ENCODE measurements at places on chromosomes 6 and 20.
A peak's percentile ranks its signal among the peaks of the same experiment; 100 is the strongest.

DNA sequence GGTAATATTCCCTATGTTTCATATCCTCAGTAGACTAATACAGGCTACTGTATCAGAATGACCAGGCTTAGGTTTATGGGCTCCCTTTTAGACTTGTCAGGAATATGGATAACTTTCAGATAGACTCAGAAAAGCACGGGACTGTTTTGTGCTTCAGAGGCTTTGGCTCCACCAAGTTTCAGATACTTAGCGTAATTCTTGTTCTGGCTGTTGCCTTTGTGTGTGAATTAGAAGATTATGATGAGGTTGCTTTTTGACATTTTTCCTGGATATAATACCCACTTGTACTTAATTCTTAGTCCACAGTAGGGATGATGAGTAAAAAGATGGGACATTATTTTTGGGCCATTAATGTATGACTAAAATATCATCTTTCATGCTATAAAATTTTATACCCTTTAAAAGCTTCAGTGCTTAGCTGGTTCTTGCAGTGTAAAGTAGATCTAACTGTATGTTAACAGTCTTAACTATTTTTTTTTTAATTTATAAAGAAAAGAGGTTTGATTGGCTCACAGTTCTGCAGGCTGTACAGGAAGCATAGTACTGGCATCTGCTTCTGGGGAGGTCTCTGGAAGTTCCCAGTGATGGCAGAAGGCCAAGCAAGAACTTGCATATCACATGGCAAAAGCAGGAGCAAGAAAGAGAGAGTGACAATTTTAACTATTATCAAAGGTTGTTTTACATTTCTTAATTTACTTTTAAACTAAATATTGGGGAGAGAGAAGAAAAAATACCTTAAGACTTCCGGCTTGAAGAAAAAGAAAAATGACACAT lies 120.7 kb downstream of the ZFAND3 start:
- no peak for DNase-seq

GRCh38 chr6:122081921-122082320 lies 317.5 kb upstream of the HSF2 start:
- no peak for DNase-seq

GRCh38 chr20:36582821-36583220 lies 9.4 kb downstream of the TGIF2 start:
- DNase-seq: no peak

GRCh38 chr6:51926125-51926524 lies 161.3 kb downstream of the PKHD1 start:
- DNase-seq: no peak

- no peak for DNase-seq
Observed at GRCh38 chr6:21163110-21163837, 430.3 kb upstream of the SOX4 start.

DNA sequence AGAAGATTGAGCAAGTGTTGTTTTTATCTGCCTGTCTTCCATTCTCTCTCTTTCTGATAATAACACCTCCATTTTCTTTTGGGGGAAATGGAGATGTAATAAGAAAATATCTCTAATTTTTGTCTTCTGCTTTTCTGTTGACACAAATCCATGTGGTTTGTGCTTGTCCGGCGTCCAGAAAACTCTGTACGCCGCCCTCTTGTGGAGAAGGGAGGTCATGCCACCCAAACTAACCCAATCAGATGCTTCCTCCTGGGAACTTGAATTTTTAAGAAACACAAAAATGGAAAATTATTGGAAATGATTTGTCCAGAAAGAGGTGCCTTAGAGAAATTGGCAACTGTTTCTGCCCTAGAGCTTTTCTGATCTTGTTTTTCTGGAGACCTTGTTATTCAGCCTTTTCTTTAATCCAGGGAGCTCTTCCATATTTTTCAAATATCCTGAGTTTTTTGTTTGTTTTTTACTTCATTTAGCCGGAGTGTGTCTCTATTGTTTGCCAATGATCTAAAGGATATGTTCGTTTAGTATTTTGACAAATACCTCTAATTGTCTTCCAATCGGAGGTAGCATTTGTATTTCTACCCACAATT lies 17.8 kb upstream of the FNDC1 start:
- no peak for DNase-seq

DNA sequence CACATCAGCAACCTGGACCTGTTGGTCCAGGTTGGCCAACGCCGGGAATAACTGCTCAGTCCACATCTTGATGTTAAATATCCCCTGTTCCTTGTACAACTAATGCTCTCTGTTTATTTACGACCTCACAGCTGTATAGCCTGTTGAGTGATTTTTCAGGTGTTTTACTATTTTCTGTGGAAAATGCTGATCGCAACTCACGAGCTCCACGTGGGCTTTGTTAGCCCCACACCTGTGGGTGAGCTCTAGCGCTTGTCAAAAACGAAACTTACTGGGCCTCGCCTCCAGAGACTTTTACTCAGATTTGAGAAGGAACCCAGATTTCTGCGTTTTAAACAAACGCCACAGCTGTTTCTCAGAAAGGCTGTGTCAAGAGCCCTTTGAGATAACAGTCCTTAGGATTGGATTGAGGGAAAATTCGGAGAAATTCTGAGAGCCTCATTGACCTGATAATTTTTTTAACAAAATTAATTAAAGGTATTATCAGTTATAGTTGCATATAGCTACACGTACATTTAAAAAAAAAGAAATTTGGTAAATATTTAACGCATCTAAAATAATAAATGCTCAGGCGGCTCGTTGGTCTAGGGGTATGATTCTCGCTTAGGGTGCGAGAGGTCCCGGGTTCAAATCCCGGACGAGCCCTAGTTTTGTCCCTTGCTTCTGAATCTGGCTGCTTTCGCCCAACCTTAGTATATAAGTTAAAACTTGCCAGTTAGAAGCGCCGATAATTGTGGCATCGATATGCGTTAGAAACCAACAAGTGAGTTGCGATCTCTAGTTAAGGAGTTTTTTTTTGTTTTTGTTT lies 16.7 kb downstream of the HMGN4 start:
- peak; percentile 33 for DNase-seq

GRCh38 chr6:32658268-32658897 lies 8.1 kb downstream of the HLA-DQB1 start:
- no peak for DNase-seq

DNA sequence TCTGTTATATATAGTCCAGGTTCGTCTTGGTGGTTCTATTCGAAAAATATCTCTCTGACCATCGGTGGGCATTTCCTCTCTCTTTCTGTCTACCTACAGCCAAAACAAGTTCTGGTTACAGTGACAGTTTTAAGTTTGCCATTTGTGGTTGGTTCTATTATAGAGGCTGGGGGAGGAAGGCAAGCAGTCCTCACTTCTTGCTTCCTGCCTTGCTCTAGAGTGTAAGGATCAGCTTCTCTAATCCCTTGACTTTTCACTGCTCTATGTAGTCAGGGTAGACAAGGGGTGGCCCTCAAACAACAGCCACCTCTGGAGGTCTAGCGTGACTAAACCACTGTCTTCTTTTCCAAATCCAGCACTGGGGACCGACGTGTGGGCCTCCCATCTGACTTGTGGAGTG lies 16.1 kb downstream of the E2F3 start:
- no peak for DNase-seq

DNA sequence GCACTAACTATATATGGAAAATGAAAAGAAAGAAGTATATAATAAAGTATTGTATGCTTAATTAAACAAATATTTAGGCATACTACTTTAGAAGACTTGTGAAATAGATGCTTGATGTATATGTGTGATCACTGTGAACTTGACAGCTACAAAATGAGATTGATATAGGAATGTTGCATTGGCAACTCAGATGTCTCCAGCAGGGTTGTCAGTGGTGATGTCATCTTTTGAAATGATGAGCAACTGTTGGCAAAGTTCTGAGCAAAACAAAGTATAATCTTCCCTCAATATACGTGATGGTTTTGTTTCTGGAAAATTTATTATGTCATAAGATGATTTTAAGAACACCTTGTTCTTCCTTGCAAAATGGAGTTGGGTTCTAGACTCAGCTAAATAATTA lies 133.8 kb downstream of the ARID1B start:
- DNase-seq: no peak

GRCh38 chr20:17969278-17969883 lies 563 bp downstream of the MGME1 start:
- DNase-seq: no peak

- DNase-seq: peak; percentile 17
Observed at GRCh38 chr6:154370545-154370944, 13.9 kb upstream of the IPCEF1 start.

GRCh38 chr20:50227506-50227905 lies 36.9 kb downstream of the CEBPB start:
- no peak for DNase-seq

DNA sequence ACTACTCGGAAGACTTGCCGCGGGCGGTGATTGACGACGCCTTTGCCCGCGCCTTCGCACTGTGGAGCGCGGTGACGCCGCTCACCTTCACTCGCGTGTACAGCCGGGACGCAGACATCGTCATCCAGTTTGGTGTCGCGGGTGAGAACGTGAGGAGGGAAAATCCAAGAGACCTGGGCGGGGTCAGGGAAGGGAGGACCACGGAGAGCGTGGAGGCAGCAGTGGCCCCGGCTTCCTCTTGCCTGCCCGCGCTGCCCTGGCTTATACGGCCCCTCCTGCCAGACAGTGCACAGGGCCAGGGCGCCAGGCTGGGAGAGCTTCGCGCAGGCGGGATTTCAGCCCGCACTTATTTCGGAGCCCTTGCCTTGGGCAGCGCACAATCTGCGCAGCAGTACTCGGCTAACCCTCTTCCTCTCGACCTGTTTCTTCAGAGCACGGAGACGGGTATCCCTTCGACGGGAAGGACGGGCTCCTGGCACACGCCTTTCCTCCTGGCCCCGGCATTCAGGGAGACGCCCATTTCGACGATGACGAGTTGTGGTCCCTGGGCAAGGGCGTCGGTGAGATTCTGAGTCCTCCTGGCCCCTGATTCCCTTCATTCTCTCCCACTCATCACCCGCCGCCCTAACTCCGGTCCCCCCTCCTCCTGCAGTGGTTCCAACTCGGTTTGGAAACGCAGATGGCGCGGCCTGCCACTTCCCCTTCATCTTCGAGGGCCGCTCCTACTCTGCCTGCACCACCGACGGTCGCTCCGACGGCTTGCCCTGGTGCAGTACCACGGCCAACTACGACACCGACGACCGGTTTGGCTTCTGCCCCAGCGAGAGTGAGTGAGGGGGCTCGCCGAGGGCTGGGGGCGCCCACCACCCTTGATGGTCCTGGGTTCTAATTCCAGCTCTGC lies 2.0 kb downstream of the MMP9 start:
- peak; percentile 53 for DNase-seq

DNA sequence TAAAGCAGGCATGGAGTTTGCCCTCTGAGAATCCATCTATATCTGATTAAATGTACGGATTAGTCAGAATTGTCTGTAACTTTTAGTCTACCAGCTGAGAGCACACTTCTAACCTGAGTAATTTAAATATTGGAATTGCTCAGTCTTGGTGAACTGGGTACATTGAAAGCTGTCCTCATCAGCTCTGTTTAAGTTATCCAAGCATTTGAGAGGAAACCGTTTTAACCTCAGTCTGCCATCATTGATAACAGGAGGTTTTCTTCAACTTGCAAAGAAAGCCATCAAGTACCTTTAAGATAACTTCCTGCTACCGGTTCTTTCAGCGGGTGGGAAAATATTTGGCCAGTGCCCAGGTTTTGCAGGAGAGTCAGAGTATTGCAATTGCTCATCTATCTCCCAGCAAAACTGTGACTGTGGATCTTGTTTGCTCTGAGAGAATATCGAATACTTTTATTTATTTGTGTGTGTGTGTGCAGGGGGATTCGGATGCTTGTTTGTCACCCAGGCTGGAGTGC lies 31.1 kb upstream of the F13A1 start:
- no peak for DNase-seq

DNA sequence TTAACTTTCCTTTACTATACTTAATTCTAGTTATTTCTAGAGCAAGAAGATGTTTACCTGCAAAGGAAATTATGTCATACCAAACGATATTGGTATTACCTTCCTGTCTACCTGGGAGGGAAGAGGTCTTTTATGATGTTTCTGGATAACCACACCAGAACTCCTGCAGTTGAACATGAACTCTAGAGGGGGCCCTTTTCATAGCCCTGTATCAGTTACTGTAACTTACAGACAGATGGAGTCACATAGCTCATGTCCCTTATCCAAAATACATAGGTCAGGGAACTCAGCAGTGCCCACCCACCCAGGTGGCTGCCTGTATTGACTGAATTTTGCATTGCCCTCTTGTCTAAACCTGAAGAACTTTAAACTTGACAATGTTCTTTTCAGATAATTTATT lies 35.1 kb upstream of the MYL9 start:
- DNase-seq: no peak

DNA sequence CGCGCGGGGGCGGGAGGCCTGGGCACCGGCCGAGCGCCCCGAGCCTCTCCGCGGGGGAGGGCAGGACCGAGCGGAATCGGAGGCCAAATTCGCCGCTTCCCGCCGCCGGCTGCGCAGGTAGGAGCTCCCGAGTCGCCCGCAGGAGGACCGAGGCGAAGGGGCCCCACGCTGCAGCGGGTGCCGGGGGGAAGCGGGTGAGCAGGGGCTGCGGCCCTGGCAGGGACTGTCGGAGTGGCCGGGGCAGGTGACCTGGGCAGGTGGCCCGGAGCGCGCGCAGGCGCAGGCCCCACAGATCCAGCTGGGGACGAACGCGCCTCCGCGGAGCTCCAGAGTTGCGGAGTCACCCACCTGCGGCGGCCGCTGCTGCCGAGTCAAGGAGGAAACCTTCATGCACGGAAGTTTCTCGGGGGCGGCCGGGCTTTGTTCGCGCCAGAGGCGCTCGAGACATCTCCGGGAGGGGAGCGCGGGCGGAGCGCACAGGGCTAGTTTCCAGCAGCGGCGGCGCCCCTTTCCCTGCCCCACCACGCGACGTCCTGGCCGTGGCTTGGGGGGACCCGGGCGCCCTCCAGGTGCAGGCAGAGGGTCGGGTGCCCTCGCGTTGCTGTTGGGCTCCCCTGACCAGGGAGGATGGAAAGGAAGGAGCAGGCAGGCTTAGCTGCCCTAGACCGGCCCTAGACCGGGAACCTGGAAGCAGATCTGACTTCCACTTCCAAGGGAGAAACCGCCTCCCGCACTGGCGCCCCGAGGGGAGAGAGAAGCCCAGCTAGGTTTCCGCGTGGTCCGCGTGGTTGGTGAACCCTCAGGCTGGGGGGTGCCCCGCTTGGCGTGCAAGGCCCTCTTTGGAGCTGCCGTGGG lies 590 bp downstream of the SLCO4A1 start:
- DNase-seq: peak; percentile 63

GRCh38 chr6:8513174-8513573 lies 77.8 kb upstream of the SLC35B3 start:
- no peak for DNase-seq

DNA sequence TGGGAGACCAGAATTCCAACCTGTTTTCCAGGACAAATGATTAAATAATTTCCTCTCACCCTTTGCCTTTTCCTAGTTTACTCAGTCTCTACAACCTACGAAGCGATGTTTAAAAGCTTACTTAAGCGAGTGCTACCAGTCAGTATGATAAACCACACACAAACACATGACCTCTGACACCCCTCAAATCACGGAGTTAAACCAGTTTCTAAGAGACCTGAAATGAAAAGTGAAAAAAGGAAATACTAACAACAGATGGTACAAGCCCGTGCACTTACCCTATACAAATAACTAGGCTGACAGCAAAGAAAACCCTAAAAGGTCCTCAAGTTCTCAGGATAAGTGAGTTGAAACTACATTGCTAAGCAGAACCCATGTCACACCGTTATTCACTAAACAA lies 7.7 kb downstream of the TNFRSF21 start:
- DNase-seq: no peak

GRCh38 chr6:165605901-165606739 lies 56.9 kb downstream of the PDE10A start:
- DNase-seq: no peak

Data from CD8-positive, alpha-beta memory T cell (primary cell).